ENCODE measurements at places on chromosomes 7 and 10.

DNA sequence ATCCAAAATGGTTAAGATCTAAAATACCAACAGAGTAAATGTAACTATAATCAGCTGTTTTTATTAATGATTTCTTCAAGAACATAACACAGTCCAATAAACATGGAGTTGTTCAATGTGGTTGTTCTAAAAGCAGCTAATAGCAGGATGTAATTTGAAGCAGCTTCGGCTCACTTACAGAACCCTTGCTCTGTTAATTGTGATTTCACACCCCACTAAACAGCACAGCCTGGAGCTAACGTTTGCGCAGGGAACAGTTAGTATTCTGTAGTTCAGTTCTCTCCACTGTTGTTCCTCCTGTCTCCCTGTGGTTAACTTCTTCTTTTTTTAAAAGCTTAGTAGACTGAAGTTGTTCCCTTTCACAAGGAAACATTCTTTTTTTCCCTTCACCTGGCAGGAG is 104.0 kb downstream of the GRM3 start:
- no peak for DNase-seq

GRCh38 chr10:116719804-116720203 is 22.6 kb downstream of the HSPA12A start:
- no peak for DNase-seq

GRCh38 chr7:20788420-20788990 is 1.8 kb upstream of the SP8 start:
- DNase-seq, result no peak

DNA sequence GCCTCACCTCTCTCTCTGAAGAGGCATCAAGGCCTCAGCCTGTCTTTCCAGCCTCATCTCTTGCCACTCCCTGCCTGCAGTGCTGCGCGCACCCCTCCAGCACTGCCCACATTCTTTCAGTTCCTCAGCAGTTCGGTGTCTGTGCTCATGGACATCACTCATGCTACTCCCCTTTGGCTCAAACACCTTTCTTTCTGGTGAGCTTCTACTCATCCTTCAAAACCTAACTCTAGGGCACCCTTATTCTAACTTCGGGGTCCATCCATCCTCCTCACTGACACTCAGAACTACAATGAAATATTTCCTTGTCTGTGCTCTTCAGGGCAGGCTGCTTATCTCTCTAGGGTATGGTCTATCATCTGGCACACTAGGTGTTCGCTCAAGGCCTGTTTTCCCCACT is 169.9 kb upstream of the BMPER start:
- no peak for DNase-seq

DNA sequence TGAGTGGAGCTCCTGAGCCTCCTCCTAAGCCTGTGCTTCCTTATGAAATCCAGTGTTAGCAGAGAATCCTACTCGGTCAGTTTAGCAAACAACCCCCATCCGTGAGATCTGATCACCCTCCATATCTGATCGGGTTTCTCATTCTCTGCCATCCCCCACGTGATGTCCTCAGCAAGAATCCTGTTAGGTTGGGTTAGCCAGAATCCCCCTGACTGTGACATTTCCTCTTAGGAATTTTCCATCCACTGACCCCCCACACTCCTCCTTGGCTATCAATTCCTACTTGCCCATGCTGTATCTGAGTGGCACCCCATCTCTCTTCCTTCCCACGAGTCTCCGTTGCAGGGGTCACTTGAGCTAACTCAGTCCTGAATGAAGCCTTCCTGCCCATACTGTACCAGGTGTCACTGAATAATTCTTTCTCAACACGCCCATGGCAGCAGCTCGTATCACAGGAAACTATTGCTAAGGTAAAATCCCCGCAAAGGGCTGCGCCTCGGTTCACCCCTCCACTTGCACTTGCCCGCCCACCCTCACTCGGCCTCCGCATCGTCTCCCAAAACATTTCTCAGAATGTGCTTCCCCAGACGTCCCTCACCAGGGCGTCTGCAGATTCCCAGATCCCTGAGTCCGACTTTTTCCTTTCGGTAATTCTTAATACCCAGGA is 44.1 kb downstream of the MYOF start:
- DNase-seq, result no peak

GRCh38 chr10:89115876-89116627 is 91.1 kb downstream of the CH25H start:
- no peak for DNase-seq

GRCh38 chr10:59873896-59874295 is 32.5 kb downstream of the CCDC6 start:
- DNase-seq, result no peak

DNA sequence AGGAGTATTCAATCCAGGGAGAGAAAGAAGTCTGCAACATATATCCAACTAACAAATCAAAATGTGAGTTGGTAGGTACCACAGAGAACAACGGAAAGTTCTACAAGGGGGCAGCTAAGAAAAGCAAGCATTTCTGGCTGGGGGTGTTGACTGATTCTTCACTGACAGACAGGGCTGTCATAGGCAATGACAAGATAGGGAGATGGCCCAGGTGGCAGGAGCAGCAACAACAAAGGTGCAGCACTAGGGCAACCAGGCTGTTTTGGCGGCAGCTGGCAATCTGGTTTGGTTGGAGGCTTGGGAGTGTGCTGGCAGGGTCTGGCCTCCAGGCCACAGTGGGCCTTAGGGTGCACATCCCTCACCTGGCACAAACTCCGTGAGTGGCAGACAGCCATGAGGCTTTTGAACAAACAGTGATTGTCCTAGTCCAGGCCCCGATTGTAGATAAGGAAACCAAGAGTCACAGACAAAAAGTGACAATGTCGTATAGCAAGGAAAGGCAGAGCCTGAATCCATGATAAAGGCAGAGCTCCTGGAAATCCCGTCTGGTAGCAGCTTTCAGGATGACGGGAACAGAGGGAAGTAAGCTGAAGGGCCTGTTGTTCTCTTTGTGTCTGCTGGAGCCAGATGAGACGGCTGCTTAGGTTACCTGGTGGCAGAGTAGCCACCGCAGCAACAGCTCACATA is 28.4 kb downstream of the DPCD start:
- DNase-seq, result no peak

DNA sequence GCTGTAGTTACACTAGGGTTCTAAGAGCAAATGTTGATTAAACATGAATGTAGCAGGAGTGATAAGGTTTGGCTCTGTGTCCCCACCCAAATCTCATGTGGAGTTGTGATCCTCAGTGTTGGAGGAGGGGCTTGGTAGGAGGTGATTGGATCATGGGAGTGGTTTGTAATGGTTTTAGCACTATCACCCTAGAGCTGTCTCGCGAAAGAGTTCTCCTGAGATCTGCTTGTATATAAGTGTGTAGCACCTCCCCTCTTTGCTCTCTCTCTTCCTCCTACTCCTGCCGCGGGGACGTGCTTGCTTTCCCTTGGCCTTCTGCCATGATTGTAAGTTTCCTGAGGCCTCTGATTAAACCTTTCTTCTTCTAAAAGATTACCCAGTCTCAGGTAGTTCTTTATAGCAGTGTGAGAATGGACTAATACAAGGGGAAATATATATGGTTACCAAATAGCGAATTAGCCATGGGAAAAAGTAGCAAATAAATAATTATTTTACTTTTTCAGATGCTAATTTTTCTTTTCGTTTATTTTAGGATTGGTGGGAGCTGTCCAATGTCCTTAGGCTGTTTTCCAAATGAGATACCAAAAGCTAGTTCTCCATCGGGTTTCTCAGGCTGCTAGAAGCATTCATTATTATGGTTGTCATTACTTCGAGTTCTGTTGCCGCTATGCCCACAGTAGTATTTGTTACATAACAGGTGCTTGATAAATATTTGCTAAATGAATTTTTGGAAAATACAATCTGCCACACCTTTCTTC is 58.7 kb downstream of the PTEN start:
- DNase-seq, result no peak

DNA sequence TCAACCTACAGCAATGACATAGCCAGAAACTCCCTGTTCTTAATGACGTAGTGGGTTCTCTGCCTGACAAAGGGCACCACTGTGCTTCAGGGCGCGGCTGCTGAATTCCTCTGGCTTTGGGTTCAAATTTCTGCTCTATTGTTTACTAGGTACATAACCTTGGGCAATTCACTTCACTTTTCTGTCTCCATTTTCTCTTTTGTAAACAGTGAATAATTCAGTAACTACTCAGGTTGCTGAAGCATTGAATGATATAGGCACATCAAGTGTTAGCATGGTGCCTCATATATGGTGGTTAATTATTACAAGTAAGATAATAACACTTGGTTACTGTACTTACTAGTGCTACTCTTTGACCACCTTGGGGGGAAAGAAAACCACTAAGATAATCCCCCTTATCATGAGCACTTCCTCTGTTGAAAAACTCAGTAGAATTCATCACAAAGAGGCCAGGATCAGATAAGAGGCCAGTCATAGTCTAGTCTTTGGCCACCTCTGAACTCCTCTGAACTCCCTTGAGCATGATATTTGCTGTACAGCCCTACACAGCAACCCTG is 92.0 kb upstream of the AHR start:
- no peak for DNase-seq

Measured in T1000 (cell line).